GM23338 (cell line): ENCODE measurements at places on chromosomes 7 and 10.

- DNase-seq, result peak; percentile 10
These were observed 790.5 kb downstream of the MAGI2 start for GRCh38 chr7:78662939-78663338.

GRCh38 chr10:70063418-70064098 is 10.9 kb downstream of the MACROH2A2 start:
- DNase-seq, result no peak

- no peak for DNase-seq
These were observed 9.8 kb downstream of the AFAP1L2 start for GRCh38 chr10:114394531-114394930.

GRCh38 chr10:69349542-69349888 is 67.2 kb downstream of the TACR2 start:
- DNase-seq, result no peak

DNA sequence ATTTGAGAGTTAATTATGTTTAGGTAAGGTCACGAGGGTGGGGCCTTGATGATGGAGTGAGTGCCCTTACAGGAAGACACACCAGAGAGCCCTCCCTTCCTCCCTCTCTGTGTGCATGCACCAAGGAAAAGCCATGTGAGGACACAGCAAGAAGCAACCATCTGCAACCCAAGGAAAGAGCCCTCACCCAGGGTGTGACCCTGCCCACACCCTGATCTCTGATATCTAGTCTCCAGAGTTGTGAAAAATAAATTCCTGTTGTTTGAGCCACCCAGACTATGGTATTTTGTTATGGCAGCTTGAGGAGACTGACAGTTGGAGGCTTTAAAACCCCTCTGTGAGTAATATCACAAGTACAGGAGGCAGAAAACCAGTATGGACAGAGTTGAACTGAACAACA is 15.0 kb upstream of the MCM10 start:
- DNase-seq, result no peak

DNA sequence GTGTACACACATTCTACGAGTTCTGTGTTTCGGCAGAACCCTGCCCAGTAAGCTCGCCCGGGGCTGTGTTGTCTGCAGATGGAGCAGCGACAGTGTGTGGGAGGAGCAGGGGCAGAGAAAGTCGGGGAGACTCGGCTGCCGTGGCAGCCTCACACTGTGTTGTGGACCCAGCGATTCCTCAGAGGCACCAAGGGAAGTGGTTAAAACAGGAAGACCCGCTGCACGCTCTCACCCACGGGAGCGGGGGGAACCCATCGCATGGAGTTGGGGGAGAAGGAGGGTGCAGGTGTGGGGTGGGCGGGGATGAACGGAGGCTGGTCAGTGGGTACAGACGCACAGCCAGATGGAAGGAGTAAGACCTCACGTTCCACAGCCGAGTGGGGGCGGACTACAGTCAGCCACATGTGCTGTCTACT is 250.2 kb downstream of the ELFN1 start:
- no peak for DNase-seq

GRCh38 chr10:46231087-46231486 is 55.7 kb upstream of the ANTXRL start:
- DNase-seq, result no peak

- no peak for DNase-seq
These were observed 413.5 kb upstream of the LRRN3 start for GRCh38 chr7:110677405-110677804.

- no peak for DNase-seq
These were observed 77.2 kb downstream of the ZNF680 start for GRCh38 chr7:64485623-64486022.

DNA sequence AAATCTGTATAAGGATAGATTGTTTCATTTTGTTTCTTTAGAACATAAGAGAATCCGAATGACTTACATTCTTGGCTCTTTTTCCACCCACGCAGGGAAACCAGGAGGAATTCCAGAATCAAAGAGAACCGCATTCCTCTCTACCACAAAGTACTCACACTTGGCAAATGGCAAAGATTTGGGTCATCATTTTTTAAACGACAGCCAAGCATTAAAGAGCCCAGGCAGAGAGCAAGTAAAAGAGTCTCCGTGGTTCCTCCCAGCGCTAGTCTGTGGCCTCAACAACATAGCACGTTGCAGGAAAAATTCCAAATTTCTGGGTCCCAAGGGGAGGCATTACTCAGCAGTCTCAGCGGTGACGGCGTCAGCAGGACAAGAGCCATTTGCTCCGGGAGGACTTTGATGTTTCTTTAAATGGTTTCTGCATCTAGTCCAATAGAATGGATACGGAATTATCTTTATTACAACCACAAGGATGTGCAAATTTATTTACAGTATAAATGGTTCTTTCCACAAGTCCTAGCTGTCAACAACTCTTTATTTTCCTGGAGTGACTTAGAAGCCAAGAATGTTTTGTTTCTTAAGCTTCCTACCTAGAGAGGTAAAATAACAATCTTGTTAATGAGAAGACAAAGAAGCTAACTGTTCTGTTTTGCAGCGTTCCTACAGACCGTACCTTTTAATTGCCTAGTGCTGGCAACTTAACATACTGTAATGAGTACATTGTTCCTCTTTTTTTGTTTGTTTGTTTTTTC is 232.5 kb downstream of the SKIDA1 start:
- DNase-seq, result peak; percentile 91

GRCh38 chr10:104479906-104480593 is 126.4 kb downstream of the CFAP58 start:
- no peak for DNase-seq

DNA sequence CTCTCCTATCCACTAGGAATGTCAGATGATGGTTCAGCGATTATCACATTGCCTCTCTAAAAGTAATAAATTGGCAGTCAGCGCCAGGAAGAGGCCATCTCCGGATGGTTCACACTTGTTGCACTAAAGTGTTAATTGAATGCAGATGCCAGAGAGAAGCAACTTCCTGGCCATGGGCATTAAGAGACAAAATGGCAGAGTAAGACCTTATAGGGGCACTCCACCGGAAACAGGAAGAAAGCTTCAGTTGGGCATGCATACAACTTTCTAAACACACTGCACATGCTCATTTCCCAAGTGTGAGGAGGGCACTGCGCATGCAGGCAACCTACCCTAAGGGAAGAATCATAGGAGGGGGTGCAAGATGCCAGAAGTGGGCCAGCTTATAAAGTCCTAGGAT is 71.7 kb upstream of the AUTS2 start:
- no peak for DNase-seq

GRCh38 chr7:130488392-130489139 is 3.3 kb upstream of the MEST start:
- DNase-seq, result no peak

GRCh38 chr7:69864274-69864673 is 266.0 kb downstream of the AUTS2 start:
- no peak for DNase-seq

- peak; percentile 52 for DNase-seq
These were observed 5.1 kb downstream of the SGMS1 start for GRCh38 chr10:50618624-50619023.

- DNase-seq, result peak; percentile 74
These were observed at the start of gene PRTFDC1 for GRCh38 chr10:24952143-24952706. Gene PRTFDC1, minus strand, starts transcription at chr10:24952606. Its CDS starts 31 bp downstream, at chr10:24952575.

DNA sequence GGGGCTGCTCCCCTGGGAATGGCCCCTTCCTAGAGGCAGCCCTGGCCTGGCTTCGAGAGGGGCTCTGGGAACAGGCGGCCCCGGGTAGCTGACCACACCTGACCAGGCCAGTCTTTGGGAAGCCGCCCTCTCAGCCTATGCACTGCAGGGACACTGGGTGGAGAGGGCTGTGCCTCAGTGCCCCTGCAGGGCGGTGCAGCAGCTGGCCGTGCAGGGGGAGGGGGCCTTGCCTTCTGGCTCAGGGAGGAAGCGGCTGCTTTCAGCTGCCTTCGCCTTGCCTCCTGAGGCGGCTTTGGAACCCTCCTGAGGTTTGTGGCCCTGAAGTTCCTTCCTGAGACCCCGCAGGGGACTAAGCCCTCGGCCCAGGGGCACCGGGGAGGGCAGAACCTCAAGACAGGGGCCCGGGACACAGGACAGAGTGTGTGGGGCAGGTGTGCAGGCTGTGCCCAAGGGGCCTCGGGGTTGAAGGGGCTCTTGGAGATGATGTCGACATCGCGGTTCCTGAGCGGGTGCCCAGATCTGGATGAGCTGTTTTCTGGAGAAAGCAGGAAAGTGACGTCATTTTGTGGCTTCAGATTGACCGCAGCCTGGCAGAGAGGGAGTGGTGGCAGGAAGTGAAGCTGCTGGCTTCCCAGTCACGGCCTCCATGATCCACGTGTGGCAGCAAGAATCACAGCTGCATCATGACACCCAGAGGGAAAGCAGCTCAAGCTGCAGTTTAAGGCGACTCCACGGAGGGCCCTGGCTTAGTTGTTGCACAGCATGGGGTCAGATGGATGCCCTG is 17.7 kb downstream of the ADAM8 start:
- no peak for DNase-seq

DNA sequence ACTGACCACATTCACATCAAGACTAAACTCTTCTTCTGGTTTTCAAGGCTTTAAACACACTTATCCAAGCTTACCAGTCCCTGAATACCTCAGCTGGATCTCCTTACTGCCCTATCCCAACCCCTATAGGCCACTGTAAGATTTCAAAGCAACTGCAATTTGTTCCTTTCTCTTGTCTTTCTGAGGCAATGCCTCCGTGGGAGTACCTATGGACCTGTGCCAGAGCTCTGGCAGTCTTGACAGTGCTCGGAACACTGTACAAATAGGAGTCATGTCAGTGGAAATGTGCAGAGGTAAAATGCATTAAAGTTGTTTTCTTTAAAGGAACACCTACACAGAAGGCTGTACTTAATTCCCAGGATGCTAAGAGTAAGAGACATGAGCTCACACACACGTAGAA is 124.7 kb downstream of the CNOT4 start:
- DNase-seq, result no peak

- DNase-seq, result no peak
These were observed 222.5 kb upstream of the CACNA2D1 start for GRCh38 chr7:82665966-82666507.

DNA sequence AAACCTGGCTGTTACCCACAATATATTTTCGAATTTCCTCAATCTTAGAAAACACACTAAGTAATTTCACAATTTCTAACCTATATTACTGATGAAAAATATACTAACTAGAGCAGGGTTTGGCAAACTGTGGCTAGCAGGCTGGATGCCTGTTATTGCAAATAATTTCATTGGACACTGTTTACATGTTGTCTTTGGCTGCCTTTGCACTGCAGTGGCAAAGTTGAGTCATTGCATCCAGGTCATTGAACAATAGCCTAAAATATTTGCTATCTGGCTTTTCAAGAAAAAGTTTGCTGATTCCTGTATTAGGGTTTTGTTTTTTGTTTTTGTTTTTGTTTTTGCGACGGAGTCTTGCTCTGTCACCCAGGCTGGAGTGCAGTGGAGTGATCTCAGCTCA is 47.2 kb downstream of the KIF11 start:
- DNase-seq, result no peak

DNA sequence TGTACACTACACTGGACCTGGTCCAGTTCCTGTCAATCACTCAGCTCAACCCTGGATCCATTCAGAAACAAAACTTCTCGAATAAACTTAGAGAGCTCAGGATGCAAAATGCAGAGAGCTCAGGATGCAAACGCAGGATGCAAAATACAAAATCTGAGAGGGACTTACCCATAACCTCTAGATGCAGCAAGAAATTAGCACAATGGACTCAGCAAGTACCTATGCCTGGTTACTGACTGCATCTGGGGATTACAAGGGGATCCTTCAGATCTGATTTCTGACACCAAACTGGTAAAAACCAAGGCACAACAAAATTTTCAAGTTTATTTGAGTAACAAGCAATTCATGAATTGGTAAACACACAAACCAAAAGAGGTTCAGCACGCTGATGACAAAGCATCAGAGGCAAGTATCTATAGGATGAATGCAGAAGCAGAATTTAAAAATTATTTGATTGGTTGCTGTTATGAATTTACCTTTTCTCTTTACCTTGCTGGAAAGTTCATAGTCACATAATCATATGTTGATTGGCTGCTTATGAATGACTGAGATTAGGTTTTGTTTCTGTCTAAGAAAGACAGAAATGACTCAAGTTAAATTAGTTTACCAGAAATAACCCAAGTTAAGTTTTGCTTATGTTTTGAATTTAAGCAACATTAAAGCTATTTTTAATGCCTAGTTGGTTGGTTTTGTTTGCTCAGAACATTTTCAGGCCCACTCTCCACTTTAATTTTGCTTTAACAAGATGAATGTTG is 11.4 kb downstream of the GIMAP6 start:
- no peak for DNase-seq

DNA sequence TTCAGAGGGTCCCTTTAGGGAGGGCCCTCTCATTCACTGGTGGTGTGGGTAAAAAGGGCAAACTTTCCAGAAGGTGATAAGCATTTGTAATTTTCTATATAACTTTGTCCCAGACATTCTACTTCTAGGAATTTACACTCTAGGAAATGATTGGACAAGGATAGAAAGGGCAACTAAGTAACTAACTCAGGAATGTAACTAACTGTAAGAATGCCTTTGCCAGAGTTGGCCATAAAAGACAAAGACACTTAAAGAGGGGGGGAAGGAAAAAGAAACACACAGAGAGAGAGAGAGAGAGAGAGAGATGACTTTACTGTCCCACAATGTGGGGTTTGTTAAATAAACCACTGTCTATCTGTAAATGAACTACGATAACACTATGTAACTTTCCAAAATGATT is 38.5 kb upstream of the ITPRID1 start:
- DNase-seq, result no peak

DNA sequence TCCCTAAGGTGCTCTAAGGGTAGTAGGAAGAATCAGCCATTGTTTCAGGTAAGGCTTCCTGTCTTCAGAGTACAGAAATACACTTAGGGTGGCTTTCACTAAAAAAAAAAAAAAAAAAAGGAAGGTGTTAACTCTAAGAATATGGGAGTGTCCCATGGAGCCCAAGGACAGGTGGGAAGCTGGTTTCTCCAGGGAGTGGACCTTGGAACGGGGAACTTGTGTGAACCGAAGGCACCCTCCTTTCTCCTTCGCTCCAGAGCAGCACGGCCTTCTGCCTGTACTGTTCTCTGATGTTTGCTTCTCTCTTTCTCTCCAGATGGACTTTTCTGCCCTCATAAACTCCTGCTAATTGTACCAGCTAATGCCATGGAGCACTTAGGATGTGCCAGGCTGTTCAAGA is 6.2 kb downstream of the OPALIN start:
- no peak for DNase-seq

- peak; percentile 48 for DNase-seq
These were observed 10.9 kb upstream of the CHRM2 start for GRCh38 chr7:136857573-136857972.

GRCh38 chr10:62626817-62627216 is 177.7 kb upstream of the ADO start:
- DNase-seq, result peak; percentile 36
